ENCODE measurements at places on chromosomes 12 and 14. TPM values are rescaled to one million over a fixed set of nuclear protein-coding genes. Genes with fewer than 3 reads are reported as not detected.

CFAP251 gene
- 14.5 TPM for polyA plus RNA-seq

DNA sequence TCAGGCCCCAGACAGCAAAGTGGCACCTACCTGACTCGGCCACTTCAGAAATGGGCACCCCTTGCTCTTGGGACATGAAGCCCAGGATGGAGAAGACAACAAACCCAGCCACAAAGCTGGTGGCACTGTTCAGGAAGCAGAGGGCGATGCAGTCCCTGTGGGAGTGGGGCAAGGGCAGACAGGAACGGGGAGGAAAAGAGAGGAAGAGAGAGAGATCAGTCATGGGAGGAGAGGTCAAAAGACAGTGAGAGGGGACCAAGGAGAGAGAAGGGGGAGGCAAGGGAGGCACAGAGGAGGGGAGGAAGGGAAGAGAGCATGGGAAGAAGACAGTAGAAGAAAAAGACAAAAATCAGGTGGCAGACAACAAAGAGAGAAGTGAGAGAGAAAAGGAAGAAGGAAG lies 16.6 kb downstream of the SLC6A12 start:
- DNase-seq, result no peak

DNA sequence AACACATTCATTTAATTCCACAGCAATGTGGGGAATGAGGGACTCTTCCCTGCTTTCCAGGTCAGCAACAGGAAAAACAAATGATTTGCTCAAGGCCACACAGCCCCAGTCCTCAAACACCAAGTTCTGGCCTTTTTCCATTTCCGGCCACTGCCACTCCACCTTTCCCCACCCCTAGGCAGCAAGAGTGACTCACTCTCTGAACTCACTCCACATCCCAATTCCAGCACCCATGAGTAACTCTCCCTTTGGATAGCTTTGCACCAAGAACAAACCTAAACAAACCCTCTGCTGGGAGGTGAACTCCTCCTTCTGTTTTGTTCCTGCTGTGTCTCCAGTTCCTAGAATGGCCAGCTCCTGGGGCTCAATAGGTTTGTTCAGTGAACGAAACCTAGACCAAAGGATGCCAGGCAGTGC lies 30.4 kb upstream of the PLEKHG6 start:
- DNase-seq, result no peak

DNA sequence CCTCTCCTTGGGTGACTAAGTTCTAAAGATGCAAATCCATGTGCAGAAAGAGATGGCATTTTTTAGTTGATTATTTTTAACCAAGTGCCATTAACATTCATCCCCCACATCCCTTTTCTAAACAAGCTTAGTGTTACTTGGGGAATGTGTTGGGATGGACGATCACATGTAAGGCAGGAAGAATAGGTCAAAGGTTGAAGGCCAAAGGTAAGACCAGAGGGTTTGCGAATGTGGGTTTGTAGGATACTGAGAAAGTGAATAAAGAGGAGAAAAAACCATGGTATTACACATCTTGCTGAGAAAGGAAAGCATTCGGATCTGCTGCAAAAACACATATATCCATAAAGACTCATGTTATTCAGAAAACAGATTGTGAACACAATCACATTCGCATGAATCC lies 111.6 kb downstream of the GCH1 start:
- no peak for DNase-seq

GRCh38 chr14:99479906-99480869 lies at the start of gene SETD3:
TSS of gene SETD3 (minus strand) at chr14:99480859. CDS start at chr14:99465805, 15,054 bp downstream.
- DNase-seq, result peak; percentile 37

DNA sequence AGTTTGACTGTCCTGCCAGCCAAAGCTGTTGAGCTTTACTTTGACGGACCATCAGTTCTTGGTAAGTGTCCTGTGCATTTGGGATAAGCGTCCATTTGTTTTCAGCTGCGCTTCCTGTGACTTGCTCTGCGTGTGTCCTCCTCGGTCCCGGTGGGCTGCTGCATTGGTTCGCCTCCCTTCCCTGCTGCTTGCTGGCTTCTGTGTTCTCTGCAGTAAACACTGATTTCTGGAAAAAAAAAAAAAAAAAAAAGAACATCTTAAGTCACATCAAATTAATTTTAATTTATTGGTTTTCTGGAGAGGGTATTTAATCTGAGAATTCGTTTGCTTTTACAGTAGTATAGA lies 264.1 kb downstream of the SEC23A start:
- DNase-seq, result no peak

DNA sequence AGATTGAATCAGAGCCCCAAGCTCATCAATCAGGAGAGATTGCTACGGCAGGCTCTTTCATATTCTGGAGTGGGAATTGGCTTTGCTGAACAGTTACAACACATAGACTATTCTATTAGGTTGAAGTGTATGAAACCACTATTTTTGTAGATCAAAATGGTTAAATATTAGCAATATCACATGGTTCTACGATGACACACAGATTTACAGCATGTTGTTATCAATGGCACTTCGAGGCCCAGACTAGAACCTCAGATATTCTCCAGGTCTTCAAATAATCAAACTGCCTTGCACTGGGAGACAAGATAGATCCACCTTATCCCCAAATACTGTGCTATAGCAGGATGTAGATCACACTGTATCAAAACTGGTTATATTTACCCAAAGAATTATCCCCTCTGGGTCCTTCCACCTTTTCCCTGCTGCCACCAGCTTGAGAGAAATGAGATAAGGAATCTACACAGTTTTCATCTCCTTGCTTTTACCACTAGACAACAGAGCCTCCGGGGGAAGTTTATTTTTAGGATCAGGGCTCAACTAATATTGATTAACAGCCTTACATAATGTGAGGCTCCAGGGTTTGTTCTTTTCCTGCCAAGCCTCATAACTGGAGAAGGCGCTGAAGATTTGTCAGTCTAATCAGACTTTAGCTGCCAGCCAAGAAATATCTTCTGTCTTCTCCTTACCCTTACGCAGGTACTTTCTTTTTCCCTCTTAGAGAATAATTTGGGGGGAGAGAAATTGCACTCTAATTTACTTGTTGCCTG lies 507.1 kb downstream of the DIO2 start:
- DNase-seq, result no peak
